RPMI7951 (cell line): ENCODE measurements at places on chromosomes 3 and 15. TPM values are rescaled to one million over a fixed set of nuclear protein-coding genes. Genes with fewer than 3 reads are reported as not detected.

DNA sequence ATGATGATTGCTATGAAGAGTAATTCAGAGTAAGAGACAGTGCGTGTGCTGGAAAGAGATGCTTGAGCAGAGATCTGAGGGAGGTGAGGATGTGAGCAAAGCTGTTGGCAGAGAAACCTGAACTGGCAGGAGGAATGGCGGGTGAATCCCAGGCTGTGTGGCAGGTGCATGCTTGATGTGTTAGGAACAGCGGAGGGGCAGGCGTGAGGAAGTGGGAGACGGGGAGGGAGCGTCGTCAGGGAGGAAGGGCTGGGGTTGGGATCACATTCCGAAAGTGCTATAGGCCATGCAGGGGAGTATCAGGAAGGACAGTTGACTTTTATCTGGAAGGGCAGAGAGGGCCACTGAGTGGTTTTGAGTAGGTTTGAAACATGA, 8.6 kb downstream of the GABRA5 start:
- DNase-seq = no peak

DNA sequence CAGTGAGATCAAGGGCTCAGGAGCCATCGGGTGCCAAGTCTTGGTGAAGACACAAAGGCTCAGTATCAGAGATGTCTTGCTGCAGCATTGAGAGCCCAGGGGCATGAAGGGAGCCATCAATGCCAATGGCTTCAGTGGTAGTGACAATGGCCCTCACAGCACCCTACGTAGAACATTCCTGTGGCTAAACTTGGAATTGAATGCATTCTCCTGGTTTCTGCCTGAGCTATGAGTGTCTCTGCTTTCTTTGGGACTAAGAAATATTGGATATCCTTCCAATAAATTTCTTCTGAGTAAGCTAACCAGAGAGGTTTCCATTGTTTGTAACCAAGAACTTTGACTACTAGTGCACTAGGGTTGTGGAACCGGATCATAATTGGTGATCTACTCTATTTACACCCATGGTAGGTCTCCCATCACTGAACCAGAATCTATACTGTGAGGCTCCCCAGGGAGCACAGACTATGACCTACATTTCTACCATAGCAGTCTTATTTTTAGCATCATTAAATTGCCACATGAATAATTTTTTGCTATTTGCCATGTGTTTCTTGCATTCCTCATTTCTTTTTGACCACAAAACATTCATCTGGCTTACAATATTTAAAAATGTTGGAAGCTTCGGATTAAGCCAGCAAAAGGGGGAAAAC, 31.6 kb upstream of the PDZRN3 start:
- peak; percentile 35 for DNase-seq

- no peak for DNase-seq
Observed at GRCh38 chr3:13710251-13710650, 161.3 kb downstream of the FBLN2 start.

DNA sequence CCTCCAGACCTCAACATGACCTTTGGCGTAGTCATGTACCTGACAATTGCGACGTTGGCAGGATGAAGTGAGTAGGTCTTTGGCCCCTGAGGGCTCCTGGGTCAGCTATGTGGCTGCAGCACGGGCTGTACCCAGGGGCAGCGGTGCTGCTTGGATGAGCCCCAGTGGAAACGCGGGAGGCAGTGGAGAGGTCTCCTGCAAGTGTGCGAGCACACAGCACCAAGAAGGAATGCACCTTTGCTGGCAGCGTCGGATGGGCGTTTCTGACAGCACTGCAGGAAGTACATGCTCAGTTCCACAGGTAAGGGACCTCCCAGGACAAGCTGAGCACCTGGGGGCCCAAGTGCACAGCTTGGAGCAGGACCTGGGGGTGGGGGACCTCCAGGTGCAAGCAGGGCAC, 67.4 kb upstream of the UNC13C start:
- DNase-seq = no peak

GRCh38 chr15:94110476-94111130, 120.8 kb upstream of the MCTP2 start:
- no peak for DNase-seq

DNA sequence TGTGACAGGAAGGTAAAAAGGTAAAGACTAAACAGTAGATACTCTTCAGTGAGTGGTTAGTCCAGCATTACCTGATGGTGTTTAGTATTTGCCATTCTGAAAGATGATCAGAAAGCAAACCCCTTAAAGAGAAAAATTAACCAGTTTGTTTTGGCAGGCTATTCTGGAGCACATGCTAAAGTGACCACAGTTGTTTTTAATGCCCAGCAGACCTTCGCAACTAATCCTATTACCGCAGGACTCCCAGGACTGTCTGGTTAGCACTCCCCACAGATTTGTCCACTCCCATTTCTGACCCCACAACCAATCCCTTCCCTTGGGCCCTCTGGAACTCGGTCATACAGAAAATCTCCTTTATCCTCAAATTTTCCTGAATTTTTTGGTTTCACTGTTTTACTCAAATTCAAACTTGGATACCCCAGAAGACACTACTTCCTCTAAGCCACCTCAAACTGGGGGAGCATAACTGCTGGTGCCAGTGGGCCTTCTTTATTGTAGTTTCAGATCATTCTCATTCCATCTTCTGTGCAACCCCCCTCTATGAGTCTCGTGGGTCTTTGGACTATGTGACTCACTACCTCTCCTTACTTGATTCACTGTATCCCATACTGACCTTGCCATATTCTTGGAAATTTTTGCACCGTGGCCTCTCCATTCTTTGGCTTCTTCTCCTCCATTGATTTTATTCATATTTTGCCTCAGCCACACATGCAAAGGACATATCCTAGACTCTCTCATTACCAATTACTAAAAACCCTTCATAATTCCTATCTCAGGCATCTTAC, 104.4 kb downstream of the RBMS3 start:
- peak; percentile 90 for DNase-seq

GRCh38 chr3:139118835-139119234, 74.1 kb upstream of the PRR23C start:
- DNase-seq = no peak

DNA sequence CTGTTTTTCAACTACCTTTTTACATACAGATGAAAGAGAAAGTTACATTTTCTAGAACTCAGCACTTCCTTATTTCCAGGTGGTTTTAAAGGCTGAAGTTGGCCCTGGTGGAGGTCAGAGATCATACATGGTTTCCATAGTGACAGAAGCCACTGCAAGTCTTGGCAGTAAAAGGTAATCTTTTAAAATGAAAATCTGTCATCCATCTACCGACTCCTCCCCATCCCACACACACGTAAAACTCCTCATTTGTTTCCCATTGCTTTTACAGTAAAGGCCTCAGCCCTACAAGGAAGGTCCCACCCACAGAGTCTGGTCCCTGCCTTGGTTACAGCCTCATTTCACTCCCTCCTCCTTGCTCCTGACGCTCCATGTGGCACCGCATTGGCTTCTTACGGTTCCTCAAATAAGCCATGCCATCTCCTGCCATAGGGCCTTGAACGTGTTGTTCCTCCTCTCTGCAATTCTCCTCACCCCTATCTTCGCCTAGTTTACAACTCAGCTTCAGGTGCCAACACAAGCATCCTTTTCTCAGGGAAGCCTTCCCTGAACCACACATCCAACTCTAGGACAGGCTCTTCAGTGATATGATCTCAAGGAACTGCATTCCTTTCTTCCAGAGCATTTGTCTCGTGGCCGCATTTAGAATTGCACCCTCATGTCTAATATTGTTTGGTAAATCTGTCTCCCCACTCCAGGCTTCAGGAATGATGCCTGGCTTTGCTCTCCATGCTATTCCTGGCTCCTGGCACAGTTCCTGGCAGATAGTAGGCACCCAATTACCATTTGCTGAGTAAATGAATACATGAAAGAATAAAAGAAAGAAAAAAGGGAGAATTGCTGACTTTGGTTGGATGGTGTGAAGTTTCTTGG, 2.6 kb downstream of the CYP19A1 start:
- no peak for DNase-seq

- DNase-seq = no peak
Observed at GRCh38 chr15:43242616-43243015, 21.8 kb upstream of the EPB42 start.

DNA sequence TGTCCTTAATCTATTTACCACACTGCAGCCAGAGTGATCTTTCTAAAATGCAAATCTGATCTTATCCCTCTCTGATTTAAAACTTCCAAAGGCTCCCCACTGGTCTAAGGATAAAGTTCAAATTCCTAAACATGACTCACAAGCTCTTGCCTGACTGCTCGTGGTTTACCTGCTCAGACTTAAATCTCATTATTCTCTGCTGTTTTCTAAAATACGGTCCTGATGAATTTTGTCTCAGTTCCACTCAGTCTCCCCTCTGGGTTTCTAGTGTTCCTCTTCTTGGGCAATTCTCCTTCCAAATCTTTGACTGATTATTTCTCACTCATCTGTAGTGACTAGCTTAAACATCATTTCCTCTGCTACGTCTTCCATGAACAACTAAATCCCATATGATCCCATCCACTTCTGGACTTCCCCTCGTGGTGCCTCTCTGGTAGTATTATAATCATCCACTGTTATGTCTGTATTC, 108.3 kb downstream of the P3H2 start:
- DNase-seq = peak; percentile 81

DNA sequence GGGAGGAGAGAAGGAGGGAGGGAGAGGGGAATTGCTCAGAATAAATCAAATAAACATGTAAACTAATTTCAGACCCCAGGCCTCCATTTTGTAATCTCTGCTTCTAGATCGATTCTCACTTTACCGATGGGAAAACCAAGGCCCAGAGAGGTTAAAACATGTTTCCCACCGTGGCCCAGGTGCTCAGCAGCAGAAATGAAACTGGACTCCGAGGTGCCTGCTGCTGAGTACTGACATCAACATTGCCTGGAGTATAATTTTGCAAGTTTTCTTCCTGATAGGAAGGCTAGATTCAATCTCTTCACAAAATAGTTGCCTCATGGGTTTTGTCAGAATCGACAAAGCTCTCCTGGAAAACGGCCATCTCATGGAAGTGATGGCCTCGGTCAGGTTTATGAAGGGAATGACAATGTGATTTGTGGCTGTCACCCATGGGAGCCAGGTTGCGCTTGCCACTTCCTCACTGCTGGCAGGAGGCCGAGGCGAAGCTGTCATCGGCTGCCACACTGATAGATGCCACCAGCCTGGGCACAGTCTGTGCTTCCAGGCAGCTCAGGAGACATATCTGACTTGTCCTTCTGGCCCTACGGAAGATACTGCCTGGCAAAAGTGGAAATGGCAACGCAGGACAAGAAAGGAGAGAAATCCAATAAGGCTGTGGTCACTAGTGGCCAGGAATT, 133.1 kb upstream of the LRRN1 start:
- no peak for DNase-seq

DNA sequence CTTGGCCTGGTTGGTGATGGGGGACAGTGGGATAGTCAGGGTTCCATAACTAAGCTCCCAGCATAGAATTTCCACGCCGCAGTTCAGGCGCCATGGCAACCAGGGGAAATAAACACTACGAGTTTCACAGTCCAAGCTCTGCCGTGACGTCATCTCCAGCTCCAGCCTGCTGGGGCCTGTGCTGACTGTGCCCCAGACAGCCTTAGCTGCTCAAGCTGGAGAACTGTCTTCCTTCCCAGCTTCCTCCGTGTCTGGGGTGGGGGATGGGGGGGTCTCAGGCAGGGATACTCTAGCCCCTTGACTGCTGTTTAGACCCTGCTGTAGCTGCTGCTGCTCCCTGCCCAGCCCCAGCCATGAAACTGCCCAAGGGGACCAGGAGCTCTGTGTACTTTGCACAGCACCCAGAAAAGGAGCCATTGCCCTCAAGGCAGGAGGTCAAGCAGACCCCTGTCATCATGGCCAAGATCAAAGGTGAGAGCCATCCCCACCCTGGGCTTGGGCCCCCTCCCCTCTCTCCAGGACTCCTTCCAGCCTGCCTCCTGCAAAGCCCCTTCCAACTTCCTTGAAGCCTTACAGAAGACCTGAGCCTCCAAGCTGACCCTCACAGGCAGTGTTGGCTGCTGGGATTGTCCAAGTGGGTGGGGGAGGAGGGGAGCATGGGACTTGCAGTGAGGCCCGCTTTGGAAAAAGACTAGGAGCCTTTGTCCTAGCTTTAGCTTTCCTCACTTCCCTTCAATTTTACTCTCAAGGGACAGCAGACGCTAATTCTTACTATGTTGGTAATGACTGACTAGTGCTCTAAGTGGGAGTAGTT, 11.4 kb upstream of the CSPG4 start:
- DNase-seq = peak; percentile 88

DNA sequence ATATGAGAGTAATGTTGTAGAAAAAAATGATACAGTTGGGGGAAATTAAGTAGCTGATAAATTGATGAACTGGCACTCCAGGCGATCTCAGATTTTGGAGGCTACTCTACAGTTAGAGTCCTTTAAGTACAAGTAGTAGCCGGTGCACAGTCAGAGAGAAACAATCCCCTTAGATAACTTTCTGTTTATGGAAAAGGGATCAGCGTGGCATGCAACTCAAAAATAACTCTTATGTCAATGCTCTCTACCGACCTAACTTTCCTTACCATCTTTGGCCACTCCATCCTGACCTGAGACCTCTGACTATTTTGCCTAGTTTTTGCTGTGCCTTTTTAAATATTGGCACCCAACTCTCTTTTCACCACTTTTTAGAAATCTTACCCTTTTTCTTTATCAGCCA, 299.6 kb downstream of the UNC13C start:
- no peak for DNase-seq

DNA sequence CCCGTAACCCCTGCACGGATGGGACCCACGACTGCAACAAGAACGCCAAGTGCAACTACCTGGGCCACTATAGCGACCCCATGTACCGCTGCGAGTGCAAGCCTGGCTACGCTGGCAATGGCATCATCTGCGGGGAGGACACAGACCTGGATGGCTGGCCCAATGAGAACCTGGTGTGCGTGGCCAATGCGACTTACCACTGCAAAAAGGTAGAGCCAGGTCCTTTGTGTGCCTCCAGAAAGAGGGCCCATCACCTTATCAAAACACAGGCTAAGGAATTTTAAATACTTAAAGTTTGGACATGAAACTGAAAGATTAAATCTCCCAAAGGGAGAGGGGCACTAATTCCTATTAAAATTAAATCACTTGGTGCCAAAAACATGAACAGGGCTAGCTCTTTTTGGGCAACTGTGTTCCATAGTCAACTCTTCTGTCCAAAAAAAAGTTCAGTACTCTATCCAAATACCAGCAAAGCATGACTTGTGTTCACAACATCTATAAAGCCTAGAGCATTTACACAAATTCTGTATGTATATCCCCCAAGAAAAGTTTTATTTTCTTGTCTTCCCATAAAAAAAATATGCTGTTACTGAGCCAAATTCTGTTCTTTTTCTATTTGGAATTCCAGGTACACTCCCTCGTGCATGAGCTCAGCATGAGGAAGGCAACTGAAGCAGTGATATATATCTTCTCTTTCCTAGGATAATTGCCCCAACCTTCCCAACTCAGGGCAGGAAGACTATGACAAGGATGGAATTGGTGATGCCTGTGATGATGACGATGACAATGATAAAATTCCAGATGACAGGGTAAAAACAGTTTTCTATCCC, 9.2 kb downstream of the THBS1 start:
- peak; percentile 21 for DNase-seq

The MANF gene
- total RNA-seq = 200 and 273 TPM in 2 replicates

The C3orf20 gene
- not detected in 2 replicates for total RNA-seq

The CHP1 gene
- total RNA-seq = 87.7 and 92.7 TPM in 2 replicates

DNA sequence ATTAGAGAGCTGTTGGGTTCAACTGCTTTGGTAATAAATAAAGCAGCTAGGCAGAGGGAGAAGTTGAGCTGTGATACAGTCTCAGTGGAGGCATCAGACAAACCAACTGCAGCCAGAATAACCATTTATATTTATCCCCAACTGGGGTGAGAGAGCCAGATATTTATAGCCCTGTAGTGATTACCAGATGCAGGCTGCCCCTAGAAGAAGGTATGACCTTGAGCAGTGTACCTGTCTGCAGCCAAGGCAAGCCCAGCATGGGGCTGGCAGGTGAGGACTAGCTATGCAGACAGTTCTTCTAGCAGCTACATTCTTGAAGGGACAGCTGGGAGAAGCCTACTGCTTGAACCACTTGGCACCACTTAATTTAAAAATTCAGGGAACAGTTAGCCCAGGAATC, 144.4 kb upstream of the EPHA3 start:
- DNase-seq = no peak
